ENCODE measurements at places on chromosomes 5 and 9.

- DNase-seq = no peak
These were observed 10.2 kb downstream of the NCS1 start for GRCh38 chr9:130182381-130182909.

- DNase-seq = no peak
These were observed 12.5 kb upstream of the SYNPO start for GRCh38 chr5:150627731-150628545.

DNA sequence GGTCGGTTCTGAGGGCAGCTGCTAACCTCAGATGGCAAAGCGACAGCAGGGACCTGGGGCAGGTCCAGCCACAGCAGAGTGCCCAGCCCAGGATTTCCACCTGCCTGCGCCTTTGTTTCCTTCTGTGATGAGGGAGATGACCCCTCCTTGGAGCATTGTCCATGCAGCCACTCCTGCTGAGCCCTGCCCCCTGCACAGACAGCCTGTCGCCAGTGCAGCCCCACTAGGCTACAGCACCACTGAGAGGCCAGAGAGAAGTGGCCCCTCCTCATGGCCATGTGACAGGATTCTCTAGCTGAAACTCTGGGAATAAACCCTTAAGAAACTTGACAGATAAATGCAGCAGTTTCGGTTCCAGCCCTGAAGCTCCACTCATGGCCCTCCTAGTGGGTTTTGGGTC lies 10.5 kb upstream of the MRNIP start:
- DNase-seq = no peak

- no peak for DNase-seq
These were observed 115.0 kb upstream of the HMHB1 start for GRCh38 chr5:143696921-143697320.

GRCh38 chr5:136901-137300 lies 44.9 kb downstream of the PLEKHG4B start:
- no peak for DNase-seq

GRCh38 chr9:23677446-23677845 lies 148.6 kb downstream of the ELAVL2 start:
- DNase-seq = no peak

- DNase-seq = no peak
These were observed 16.2 kb downstream of the ANKH start for GRCh38 chr5:14855366-14855765.

GRCh38 chr9:126692759-126693427 lies 79.2 kb downstream of the LMX1B start:
- no peak for DNase-seq

- DNase-seq = no peak
These were observed 172.1 kb downstream of the PPP2R2B start for GRCh38 chr5:146706321-146706972.

DNA sequence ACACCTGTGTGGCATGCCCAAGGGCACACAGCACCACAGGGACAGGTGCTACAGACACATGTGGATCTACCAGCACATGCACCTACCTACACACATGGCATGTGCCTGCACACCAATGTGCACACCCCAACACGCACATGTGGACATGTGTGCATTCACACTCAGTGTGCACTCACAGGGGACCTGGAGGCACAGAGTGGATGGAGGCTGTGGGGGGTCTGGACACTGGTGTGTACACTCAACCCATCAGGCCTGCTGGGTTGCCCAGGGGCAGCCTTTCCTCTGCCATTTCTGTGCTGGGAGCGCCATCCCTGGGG lies 1.7 kb downstream of the CRB2 start:
- DNase-seq = no peak

DNA sequence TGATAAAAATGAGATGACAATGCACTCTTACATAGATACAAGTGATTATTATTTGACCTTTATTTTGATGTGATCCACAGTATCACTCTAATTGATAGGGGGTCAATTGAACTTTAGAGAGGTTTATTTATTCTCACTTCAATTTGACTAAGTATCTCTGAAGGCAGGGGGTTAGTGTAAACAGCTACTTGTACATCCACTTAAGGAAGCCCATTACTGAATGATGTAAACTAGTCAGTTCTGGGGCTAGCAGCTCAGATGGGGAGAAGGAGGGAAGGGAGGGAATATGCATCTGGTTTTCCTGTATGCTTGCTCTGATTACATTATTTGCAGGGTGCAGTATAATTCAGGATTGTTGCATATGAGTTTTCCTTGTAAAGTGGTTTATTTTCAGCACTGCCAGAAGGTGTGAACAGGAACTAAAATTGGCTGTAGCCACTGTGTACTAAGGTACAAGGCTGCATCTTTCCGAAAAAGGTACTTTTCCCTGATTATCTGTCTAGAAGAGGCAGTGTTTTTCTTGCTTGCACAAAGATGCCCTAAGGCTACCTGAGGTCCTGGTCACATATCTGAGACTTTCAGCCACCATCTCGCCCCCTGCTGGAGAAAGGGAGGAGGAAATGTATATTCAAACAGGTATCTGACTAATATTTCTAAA lies 51.2 kb downstream of the MRPS27 start:
- no peak for DNase-seq

- no peak for DNase-seq
These were observed 246.3 kb downstream of the BNC2 start for GRCh38 chr9:16623989-16624743.

DNA sequence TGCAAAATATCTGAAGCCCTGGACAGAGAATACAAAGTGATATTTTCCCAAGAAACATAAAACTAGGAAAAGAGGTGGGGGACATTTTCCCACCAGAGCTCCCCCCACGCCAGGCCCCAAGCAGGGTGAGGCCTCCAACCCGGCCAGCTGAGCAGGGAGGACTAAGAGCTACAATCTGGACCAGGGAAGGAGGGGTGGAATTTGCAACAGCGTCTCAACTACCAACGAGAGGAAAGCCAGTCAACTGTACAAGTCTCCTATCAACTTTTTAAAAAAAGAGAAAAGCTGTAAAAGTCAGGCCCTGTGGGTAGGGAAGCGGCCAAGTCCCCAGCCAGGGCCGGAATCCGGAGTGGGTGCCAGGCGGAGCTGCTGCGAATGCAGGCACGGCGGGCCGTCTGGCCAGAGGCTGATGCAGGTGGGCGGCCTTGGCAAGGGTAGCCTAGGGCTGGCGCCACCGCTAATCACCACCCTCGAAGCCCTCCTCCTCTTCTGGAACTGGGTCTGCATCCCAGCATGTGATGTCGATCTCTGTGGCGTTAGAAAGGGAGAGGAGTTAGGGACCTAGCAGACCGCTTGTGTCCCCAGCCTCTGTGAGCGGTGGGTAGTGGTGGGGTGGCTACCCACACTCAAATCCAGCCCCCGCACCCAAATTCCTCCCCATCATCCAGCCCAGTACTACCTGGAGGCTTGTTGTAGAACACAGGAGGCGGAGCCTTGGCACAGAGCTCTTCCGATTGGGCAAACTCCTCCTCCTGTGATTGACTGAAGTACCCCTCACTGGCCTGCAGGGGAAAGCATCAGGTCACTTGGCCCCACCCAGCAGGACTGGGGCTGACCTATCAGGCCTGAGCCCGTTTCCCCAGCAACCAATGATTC lies 10.6 kb downstream of the PRR7 start:
- DNase-seq = peak; percentile 95

- DNase-seq = no peak
These were observed 92.0 kb downstream of the SH3TC2 start for GRCh38 chr5:148970876-148971275.

DNA sequence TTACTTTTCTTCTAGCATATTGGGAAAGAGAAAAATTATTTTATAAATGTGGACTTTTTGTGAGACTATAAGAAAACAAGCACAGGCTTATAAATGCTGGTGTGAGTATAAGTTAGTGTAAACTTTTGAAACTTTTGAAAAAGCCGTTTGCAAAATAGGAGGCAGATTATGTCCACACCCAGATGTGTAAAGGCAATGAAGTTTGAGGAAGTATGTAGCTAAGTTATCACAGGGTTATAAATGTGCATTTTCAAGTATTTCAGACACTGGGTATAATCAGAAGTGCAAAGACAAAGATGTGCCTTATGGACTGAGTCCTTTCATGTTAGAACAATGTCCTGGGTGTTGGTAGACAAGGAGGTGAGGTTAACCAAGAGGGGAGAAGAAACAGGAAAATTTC lies 85.5 kb downstream of the ANXA1 start:
- no peak for DNase-seq

GRCh38 chr5:61827445-61827975 lies 478.5 kb upstream of the KIF2A start:
- DNase-seq = no peak

- DNase-seq = no peak
These were observed 81.7 kb downstream of the MUSK start for GRCh38 chr9:110750272-110750671.

- DNase-seq = peak; percentile 68
These were observed 76.9 kb upstream of the NFIL3 start for GRCh38 chr9:91500509-91501014.

GRCh38 chr9:78031893-78032729 lies 500 bp upstream of the GNAQ start:
- peak; percentile 79 for DNase-seq

DNA sequence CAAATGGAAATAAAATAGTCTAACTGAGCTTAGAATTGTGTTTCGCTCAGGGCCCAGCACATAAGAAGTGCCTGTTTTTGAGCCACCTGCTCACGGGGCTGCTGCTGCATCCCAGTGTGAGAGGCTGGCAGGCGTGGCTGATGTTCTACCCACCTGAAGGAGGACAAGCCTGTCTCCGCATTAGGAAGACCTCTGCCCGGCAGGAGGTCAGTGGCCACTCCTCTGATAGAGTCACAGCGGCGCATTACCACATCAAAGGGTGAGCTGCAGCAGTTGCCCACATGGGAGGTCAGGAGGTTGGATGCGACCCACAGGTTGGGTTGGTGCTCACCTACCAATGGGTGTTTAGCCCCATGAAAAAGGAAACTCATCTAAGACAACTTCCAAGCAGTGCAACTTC lies 3.7 kb upstream of the SLC6A7 start:
- no peak for DNase-seq

- no peak for DNase-seq
These were observed 17.5 kb downstream of the GOLPH3 start for GRCh38 chr5:32156635-32157034.

- no peak for DNase-seq
These were observed 81.6 kb downstream of the PSD2 start for GRCh38 chr5:139877129-139877597.

- peak; percentile 35 for DNase-seq
These were observed 739 bp downstream of the C9orf72 start for GRCh38 chr9:27572566-27572917.

GRCh38 chr9:134870301-134870694 lies 10.3 kb upstream of the FCN2 start:
- no peak for DNase-seq

GRCh38 chr5:483434-484140 lies 40.6 kb downstream of the EXOC3 start:
- DNase-seq = no peak

DNA sequence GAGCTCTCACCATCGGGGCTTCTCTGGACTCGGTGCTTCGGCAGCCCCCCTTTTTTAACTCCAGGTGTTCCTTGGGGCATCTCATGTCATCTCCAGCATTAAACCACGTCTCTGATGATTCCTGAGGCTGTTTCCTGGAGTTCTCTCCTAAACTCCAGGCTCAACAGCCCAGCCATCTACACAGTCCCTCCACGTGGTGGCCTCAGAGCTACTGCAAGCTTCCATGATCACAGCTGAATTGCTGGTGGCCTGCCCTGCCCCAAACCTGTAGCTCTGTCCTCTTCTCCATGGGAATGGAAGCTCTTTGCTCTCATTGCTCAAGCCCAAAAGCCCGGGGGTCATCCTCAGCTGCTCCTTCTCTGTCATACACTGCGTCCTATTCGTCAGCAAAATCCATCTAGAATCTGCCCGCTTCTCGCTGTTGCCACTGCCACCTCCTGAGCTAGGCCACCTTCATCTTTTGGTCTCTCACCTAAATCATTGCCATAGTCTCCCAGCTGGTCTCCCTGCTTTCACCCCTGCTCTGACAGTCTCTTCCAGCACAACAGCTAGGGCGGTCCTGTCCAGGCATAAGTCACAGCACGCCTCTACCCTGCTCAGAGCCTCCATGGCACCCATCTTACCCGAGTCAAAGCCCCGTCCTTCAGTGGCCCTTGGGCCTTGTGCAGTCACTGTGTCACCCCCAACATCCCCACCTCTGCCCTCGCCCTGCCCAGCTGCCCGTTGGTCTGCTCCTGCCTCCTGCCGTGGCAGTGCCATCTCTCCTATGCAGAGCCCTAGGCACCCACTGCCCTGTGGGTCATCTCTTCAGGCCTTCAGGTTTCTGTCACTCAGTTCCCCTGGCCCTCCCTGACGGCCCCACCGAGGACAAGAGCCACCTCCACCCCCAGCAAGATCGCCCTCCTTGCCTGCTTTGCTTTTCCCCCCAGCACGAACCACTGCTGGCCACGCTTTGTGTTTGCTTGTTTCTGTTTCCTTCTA lies 6.4 kb downstream of the B4GALT7 start:
- DNase-seq = no peak

- DNase-seq = no peak
These were observed 30.7 kb upstream of the COL15A1 start for GRCh38 chr9:98913044-98913443.

DNA sequence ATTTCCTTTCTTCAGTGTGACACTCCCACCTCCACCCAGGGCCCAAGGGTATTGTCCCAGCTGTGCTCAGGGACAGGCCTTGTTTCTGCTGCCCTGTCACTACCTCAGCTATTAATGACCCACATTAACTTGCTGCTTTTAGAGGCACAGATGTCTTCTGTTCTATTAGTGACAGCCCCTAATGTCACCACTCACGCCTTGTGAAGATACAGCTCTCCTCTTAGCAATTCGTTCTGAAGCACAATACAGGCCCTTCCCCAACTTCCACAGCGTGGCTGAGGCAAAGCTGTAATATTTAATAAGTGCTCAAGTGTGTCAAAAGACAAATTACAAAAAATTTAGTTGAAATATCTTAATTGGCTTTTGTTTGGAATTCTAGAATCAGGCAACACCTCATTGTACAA lies 44.7 kb upstream of the HMGCS1 start:
- no peak for DNase-seq

GRCh38 chr9:108698231-108698630 lies 157.6 kb downstream of the ACTL7B start:
- no peak for DNase-seq

- no peak for DNase-seq
These were observed 224.9 kb downstream of the MAT2B start for GRCh38 chr5:163730206-163730756.

DNA sequence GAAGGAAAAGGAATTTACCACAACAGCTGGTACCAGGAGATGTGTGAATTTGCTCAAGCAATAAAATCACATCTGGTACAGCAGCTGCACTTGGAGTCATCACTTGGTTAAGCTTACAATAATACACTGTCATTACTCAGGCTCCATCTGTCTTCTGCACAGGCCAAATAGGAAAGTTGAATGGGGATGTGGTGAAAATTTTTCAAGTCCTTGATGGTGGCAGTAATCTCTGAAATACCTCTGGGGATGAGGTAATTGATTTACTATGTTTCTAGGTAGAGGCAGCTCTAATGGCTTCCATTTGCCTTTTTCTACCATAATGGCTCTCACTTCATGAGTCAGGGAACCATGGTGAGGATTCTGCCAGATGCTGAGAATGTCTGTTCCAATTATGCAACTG lies 206.8 kb upstream of the ATP10B start:
- DNase-seq = no peak

GRCh38 chr5:9428272-9428671 lies 117.6 kb downstream of the SEMA5A start:
- no peak for DNase-seq

- DNase-seq = no peak
These were observed 128.8 kb downstream of the GPBP1 start for GRCh38 chr5:57302643-57303042.

- no peak for DNase-seq
These were observed 66.0 kb downstream of the AMBP start for GRCh38 chr9:114012126-114012525.

Measured in retinal pigment epithelial cell (primary cell).